ENCODE measurements at places on chromosomes 5 and 9. TPM values are rescaled to one million over a fixed set of nuclear protein-coding genes. Genes with fewer than 3 reads are reported as not detected.

Gene CRB2
- 0.06 TPM for total RNA-seq

Gene CCNI2
- 0.20 TPM for total RNA-seq

Gene SARDH
- not detected for total RNA-seq

Gene GPRIN1
- total RNA-seq = 10.3 TPM

Gene PRLR
- total RNA-seq = not detected

Gene TUSC1
- 6.8 TPM for total RNA-seq

Gene IL4
- total RNA-seq = not detected

Gene PAPPA
- 32.0 TPM for total RNA-seq

Gene PCDHA11
- 0.07 TPM for total RNA-seq

Gene GABRA6
- total RNA-seq = not detected

Gene SLC1A1
- total RNA-seq = 1.8 TPM

Gene SOHLH1
- total RNA-seq = not detected

Gene CDKN2B
- not detected for total RNA-seq

Gene CDH10
- total RNA-seq = 0.16 TPM

Gene PCDHAC1
- 1.4 TPM for total RNA-seq

Gene GARIN3
- total RNA-seq = not detected

Gene ELOVL7
- total RNA-seq = 15.6 TPM

Gene PROB1
- 0.36 TPM for total RNA-seq

Gene PCDHGB5
- total RNA-seq = 2.7 TPM

Gene FIBCD1
- 14.4 TPM for total RNA-seq

Gene AGXT2
- total RNA-seq = not detected

Gene MEIKIN
- total RNA-seq = not detected

Measured in A549 treated with DMSO at 1 μM for 4 hours (cell line).